ENCODE measurements at places on chromosomes 2 and 18. TPM values are rescaled to one million over a fixed set of nuclear protein-coding genes. Genes with fewer than 3 reads are reported as not detected.

DNA sequence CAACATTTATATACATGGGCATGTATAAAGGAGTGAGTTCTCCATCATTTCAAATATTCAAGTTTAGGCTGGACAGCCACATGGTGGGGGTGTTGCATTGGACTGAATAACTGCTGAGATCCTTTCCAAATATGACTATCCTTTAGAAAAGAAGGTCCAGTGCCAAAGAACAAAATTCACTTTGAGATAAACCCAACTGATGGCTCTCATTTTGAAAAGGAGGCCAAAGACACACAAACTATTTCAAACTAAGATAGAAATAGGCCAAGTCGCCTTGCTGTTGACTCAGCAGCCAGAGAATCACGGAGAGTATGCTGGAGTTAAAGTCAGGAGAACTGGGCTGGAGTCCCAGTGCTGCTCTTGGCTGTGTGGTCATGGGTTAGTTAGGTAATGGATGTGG, 204.5 kb upstream of the LRATD1 start:
- DNase-seq = no peak

DNA sequence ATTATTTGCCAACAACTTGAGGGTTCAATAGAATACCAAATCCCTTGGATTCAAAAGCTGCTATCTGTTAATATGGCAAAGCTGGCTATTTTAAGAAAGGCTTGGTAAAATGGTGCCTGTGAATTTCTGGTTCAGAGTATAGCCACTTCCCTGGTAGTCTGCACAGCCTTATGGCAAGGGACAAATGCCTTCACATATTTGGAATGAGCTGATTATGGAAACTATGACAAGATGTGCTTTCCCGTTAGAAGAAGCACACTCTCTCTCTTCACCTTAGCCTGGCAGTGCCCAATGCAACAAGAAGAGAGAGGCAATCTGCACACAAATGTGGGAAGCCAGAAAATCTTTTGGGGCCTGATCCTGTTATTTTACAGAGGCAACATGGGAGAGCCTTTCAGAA, 47.5 kb upstream of the MAP3K20 start:
- DNase-seq = no peak

GRCh38 chr2:196215376-196215775, 44.0 kb upstream of the STK17B start:
- DNase-seq = no peak

DNA sequence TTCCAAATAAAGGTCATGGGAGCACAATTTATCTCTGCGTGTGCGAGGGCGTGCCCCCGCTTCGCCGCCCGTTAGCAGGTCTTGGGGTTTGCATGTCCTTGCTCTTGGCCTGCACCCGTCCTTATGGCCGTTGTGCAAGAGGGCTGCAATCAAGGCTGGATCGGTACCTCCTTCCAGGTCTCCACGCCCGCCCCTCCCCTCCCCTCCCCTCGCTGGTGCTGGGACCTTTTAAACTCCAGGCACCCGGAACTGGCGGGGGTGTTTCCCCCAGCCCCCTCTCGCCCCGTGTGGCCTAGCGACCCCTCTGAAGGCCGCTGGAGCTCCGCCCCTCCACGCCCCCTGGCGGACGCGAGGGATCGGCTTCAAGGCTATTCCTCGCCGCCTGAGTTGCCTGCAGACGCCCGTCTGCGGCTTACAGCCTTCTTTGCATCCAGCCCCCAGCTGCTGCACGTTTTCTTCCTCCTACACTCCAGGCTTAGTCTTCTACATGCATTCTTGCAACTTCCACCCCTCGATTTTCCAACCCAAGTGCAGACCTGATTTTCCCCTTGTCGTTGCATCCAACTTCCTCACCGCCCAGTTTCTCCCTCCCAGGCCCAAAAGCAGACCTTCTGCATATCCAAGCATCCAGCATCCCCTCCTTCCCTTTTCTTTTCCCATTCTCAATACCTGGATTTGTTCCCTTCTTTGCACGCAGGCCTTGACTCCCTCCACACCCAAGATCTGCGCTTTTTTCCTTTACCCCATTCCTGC, 577 bp downstream of the IDH1 start:
- peak; percentile 35 for DNase-seq

DNA sequence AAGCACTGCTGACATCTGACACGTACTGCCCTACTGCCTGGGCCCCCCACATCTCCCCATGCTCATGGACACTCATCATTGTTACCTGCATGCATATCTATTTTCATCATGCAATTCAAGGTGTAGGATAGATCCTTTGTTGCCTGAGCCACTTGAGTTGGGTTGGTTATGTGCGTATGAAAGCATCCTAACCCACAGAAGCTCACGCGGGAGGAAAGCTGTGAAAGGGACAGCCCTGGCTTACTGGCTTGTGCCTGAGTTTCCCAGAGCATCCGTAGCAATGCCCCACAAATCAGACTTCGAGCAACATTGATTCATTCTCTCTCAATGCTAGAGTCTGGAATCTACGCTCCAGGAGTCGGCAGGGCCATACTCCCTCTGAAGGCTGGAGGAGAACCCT, 285.5 kb downstream of the PHLPP1 start:
- DNase-seq = no peak

GRCh38 chr2:222952204-222952603, 91.4 kb downstream of the ACSL3 start:
- DNase-seq = no peak

Gene MEP1B
- not detected for total RNA-seq

Gene DYNC1I2
- total RNA-seq = 152 TPM

Gene PLCD4
- 1.6 TPM for total RNA-seq

Gene HMSD
- not detected for total RNA-seq
